HepG2 (cell line): ENCODE measurements at places on chromosomes 3 and 15.

DNA sequence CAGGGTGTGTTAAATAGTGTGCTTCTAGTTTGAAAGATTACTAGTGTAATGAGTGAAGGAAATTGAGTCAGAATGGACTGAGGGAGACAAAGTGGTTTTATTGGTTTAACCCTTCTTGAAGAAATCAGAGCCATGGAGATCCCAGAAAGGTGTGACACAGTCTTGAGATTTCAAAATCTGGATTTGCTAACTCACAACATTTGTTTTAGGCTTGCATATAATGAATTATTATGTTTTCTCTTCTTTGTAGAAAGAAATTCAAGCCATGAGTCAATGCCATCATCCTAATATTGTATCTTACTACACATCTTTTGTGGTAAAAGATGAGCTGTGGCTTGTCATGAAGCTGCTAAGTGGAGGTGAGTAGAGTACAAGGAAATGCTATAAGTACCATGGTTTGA, 25.1 kb downstream of the OXSR1 start:
- no peak for DNase-seq

- DNase-seq, result peak; percentile 60
These were observed 1.1 kb downstream of the SSR3 start for GRCh38 chr3:156553705-156554356.

GRCh38 chr3:178079966-178080365, 456.3 kb upstream of the KCNMB2 start:
- DNase-seq, result no peak

- DNase-seq, result no peak
These were observed 378.1 kb downstream of the TIGIT start for GRCh38 chr3:114671741-114672510.

DNA sequence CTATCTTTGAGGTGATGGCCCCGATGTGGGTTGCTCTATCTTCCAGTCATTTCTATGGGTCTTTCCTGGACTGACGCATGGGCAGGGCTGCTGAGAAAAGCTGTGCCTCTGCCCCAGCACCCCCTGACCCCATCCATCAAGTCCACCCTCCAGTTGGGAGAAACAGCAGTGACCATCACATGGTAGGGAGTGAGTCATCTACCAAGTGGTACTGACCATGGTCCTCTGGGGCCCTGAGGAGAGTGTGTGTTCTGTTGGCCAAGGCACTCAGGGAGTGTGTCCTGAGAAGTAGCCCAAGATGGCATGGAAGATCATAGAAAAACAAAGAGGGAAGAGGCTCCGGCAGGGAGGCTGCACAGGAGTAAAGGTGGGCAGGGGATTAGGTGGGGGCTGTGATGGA, 1.6 kb upstream of the DNAH1 start:
- no peak for DNase-seq

DNA sequence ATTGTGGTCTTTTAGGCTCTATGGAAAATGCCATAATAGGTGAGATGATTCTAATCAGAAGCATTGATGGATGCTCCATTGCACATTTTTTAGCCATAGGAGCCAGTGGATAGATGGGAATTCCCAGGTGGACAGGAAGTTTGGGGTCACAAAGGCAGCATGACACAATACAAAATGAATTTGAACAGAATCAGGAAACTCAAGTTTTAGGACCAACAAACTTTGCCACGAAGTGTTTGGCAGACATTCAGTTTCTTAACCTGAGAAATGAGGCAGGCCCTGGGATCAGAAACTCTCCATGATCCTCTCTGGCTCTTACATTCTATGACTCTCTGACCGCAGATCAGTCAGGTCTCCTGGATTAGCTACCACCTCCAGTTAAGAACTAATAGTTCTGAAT, 275.4 kb downstream of the TIGIT start:
- no peak for DNase-seq

GRCh38 chr3:49173116-49173791, 1.9 kb downstream of the KLHDC8B start:
- DNase-seq, result peak; percentile 41

GRCh38 chr15:82307714-82308081, 41.6 kb downstream of the GOLGA6L10 start:
- DNase-seq, result no peak

DNA sequence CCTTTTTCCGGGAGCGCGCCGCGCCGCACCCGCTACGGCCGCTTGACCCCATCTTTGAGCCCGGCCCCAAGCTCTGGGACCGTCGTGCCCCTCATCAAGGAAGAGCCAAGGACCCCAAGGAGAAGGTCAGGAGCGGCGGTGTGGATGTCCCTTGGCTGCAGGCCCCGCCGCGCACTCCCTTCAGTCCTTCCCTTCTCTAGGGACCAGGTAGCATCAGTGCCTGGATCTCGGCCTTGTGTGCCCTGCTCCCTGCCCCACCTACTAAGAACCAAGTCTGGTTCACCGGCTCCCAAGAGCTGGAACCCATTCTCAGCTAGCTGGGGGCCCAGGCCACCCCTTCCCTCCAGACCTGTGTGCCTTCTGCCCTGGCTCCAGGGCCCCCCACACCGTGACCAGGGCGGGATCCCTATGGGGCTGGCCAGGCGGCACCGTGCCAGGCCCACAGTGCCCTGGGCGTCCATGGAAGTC, 69.3 kb upstream of the CGNL1 start:
- DNase-seq, result no peak
